ENCODE measurements at places on chromosomes 12 and 14. TPM values are rescaled to one million over a fixed set of nuclear protein-coding genes. Genes with fewer than 3 reads are reported as not detected.
A peak's percentile ranks its signal among the peaks of the same experiment; 100 is the strongest.

- no peak for DNase-seq
These were observed 32.8 kb downstream of the ERP29 start for GRCh38 chr12:112046003-112046402.

GRCh38 chr14:57508756-57509155 lies 15.1 kb upstream of the CCDC198 start:
- DNase-seq, result no peak

DNA sequence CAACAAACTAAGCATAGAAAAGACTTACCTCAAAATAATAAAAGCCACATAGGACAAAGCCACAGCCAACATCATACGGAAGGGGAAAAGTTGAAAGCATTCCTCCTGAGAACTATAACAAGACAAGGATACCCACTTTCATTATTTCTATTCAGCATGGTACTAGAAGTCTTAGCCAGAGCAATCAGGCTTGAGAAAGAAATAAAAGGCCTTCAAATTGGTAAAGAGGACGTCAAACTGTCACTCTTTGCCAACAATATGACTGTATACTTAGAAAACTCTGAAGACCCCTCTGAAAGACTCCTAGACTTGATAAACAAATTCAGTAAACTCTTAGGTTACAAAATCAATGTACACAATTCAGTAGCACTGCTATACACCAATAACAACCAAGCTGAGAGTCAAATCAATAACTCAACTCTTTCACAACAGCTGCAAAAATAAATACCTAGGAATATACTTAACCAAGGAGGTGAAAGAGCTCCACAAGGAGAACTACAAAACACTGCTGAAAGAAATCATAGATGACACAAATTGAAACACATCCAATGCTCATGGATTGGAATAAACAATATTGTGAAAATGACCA lies 11.6 kb upstream of the CLEC1A start:
- no peak for DNase-seq

DNA sequence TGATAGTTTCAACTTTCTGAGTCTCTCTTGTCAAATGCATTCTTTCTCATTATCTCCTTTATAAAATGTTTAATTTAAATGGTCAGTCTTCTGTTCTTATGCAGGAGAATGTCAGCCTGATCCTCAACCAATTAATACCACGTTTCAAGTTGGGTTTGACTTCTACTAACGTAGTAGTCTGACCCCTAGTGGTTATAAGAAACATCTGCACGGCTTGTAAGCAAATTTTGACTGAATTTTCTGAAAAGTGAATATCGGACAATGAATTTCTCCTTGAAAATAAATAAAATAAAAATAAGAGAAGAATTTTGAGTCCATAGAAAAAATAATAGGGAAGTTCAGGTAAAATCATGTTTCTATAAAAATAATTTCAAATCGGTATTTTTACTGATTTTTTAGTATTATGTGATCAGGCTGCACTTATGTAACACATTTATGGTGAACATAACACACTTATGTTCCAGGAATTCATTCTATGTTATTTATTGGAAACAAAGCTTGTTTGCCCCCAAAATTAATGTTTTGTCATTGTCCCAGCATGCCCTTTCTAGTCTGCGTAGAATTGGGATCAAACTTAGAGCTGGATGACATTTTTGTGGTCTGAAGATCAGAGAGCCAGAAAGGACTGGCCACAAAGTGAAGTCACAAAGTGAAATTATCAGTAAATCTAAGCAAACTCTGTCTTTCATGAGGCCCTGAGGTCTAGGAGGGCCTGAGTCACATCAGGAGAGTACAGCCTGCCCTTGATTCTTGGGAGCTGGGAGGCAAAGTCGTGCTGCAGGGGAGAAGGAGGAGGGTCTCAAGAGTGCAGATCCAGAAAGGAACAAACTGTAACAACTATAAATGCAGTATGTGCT lies 101.2 kb upstream of the STXBP6 start:
- DNase-seq, result no peak

- no peak for DNase-seq
These were observed 83.9 kb downstream of the ADCK1 start for GRCh38 chr14:77883847-77884238.

DNA sequence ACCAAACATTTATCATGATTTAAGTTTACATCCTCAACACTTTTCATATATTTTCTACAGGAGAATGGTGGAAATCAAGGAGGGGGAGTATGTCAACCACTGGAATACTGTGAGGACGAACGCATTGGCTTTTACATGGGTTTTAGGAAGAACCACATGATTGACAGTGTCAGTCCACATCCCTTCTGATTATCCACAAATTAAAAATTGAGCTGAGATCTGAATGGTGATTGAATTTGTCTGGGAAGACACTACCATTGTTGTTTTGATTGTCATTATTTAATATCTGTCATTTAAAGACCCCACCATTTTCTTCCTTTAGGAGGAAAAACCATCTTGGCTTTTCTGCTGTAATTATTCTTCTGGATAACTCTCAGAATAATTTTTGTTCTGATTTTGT lies 31.3 kb upstream of the KLRF1 start:
- no peak for DNase-seq

DNA sequence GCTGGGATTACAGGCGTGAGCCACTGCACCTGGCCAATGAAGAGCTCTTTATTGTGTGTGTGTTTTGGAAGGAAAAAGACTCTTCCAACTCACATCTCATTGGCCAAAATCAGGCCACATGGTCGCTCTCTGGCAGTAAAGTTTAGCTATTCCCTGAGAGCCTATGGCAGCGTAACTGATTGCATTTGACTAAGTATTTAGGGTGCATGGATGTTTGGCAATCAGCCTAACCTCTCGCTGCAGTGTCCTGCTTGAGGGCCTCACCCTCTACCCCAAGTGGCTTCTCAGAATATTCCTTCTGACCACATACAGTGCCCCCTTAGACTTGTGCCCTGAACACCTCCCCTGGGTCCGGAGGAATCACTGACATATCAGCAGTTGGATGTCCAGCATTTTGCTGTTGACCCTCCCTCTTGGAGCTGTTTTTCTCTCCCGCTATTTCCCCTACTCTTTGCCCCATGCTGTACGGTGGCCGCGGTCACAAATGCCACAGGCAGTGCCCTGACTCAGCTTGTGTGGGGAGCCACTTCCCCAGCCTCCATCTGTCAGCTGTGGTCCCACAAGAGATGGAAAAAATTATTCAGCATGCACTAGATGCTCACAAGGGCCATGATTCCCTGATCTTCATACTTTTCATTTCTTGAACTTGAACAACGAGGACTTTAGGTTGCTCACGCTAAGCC lies 9.5 kb downstream of the PHETA1 start:
- no peak for DNase-seq

- peak; percentile 45 for DNase-seq
These were observed 49.2 kb downstream of the SSH1 start for GRCh38 chr12:108807996-108808769.

GRCh38 chr12:94973221-94973620 lies 30.3 kb downstream of the NDUFA12 start:
- no peak for DNase-seq

DNA sequence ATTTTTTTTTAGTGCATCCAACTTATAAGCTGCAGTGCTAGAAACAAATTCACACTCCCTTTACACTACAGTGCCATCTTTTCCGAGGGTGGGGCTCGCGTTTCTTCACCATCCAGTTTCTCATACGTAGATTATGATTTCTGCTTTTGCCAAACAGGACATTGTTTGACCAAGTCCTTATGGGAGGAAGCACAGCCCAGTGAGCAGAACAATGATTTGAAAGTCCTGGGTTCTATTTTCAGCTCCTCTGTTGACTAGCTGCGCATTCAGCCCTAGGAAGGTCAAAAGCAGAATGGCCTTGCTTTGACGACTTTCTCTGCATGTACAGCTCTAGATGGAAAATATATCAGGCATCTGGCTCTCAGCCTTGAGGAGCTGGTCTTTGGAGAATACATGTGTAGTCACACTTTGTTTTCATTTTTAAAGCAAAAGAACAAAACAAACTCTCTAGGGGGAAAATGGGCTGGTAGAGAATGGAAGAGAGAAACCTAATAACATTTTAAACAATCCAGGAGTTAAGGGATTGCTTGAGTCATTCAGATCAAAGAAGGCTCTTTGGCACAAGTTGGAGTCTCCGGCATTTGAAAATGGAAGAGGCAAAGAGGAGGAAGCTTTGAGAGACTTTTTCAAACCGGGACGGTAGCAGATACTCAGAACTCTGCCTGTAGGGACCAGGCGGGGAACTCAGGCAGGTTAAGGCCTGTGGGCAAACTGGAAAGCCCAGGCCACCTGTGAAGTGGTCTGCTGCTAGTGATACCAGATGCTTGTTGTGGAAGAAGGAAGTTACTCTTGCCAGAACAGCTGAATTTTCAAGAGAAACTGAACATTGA lies 257.3 kb upstream of the PLEKHG7 start:
- no peak for DNase-seq

GRCh38 chr12:13835652-13836051 lies 145.8 kb downstream of the GRIN2B start:
- DNase-seq, result no peak

GRCh38 chr12:69056743-69057515 lies 124.0 kb upstream of the CPM start:
- DNase-seq, result no peak

- DNase-seq, result no peak
These were observed 2.6 kb downstream of the GPR68 start for GRCh38 chr14:91241863-91242262.

GRCh38 chr12:98374007-98374406 lies 141.4 kb upstream of the TMPO start:
- no peak for DNase-seq

DNA sequence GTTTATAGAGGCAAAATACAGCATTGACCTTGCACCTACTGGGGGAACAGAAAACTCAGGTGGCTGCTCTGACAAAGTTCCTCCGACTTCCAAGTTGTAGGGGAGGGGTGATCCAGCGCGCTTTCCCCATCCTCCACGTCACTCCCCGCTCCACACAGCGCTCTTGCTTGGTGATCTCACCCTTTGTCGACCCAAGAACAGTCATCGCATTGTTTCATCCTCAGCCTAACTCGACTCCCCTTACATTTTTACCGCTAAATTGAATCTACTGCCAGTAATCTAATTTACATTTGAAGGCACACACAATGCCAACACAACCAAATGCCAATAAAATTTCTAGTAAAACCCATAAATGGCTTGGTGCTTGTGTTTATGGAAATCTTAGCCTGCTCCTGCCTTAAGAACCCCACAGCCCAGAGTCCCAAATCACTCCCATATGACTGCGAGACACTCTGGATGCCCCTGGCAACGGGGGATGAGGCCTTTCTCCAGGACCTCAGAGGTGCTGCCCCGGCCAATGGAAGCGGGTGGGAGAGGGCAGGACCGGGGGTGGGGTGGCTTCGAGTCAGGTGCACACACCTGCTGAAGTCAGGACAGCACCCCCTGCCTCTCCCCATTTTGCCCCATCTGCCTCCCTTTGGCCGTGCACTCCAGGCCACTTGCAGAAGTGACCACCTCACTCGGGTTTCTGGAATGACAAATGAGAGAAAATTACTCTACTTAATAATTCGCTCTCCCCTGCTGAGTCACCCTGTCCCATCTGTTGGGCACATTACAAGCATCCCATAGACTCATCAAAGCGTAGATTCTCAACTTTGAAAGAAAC lies 98.2 kb upstream of the GSC start:
- DNase-seq, result no peak

DNA sequence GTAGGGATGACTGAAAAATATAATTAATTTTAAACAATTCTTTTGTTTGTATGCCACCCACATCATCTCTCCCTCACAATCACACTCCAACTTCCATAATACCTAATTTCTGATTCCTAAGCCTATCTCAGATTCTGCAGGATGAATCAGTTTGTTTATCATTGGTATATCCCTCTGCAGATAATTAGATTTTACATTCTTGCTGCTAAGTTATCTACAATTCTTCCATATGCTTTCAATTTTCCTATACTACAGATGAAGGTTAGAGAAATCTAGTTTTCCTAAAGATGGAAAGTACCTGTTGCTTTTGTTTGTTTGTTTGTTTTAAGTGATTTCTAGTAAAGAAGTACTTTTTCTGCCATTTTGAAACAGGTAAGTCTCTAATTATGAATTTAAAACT lies 105.3 kb downstream of the ANKS1B start:
- DNase-seq, result no peak

DNA sequence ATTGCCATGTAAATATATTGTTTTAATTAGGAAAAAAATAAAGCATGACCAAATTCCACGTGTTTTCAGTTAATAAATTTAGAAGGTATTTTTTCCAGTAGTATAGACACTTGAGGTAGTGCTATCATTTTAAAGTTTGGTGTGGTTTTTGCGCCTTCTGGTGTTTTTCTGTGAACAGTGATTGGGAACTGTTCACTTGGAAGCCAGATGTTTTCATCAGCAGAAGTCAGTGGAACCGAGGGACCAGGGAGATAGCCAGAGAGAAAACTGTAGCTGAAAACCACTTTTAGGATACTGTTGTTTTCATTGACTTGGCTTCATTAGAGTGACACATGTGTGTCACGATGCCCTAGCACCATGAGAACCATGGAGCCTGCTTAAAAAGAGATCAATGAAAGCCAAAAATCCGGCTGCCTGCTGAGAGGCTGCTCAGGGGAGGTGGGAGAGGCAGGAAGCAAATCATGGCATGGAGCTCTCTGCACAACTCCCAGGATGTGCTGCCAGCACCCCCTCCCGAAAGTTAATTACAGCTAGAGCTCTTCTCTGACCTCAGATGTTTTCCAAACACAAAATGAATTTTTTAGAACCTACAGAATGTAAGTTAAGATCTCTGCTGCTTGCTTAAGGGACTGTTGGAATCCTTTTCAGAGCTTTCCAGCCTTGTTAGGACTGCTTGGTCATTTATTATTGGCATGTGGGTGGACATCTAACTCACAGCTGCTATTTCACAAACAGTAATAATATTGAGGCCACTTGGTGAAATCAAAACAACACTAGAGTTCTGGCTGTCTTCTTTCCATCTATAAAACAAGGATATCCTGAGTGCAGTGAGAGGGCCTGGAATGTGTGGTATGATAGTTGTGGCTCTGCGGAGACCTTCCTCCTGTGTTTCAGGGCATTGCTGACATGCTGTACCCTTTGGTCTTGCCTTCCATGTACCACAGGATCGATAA lies 192.3 kb downstream of the ANO4 start:
- no peak for DNase-seq

DNA sequence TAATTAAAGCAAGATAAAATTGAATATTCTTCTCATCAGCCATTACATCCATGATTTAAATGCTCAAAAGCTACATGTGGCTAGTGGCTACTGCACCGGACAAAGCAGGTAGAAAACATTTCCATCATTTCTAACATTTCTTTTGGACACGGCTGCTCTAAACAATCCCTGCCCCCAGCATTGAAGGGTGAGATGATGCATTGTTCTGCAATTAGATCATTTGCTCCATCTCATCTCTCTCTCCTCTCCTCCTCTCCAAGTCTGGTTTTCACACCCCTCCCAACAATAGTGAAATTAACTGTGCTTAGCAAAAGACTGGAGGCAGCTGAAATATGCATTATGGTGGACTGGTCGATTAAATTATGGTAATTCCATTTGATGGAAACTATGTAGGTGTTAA lies 288.5 kb downstream of the KSR2 start:
- DNase-seq, result no peak

Gene GUCY2C
- 0.57 TPM for polyA plus RNA-seq

Gene USP5
- 63.5 TPM for polyA plus RNA-seq

Gene RPL10L
- polyA plus RNA-seq, result 0.23 TPM

Gene PTPRB
- polyA plus RNA-seq, result 21.1 TPM

Gene CTDSP2
- 258 TPM for polyA plus RNA-seq

Gene ZNF664
- polyA plus RNA-seq, result 189 TPM

Gene SOAT2
- 1.6 TPM for polyA plus RNA-seq

Gene ADCY4
- polyA plus RNA-seq, result 17.2 TPM

Gene CDCA4
- 18.7 TPM for polyA plus RNA-seq
